T-helper 17 cell (primary cell): ENCODE measurements at places on chromosomes 7 and 10. TPM values are rescaled to one million over a fixed set of nuclear protein-coding genes. Genes with fewer than 3 reads are reported as not detected.

DNA sequence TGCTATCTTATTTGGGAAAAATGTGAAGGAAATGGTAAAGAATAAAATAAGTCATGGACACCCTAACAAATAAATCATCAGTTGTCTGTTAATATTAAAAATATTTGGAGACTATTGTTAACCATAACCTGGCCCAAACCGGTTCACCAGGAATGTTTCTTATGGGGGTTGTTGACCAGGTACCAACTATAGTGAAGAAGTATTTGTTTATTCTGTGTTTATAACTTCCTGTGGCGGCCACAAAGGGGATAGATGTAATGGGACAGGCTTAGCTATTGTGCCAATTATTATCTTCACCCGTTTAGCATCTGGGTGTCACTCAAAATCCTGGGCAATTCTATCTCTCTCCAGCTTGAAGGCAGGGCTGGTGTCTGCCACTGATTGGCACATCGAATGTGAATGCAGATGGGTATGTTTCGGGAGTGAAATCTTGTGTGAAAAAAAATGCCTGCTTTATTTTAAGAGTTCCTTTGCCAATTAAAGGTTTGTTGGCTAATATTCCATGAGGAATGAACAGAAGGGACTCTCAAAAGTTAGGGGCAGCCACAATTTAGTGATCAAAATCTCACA, 500.9 kb downstream of the ARL4A start:
- DNase-seq = no peak
- no peaks in the 10 kb centered on the region for H3K4me1 ChIP-seq
- no peak overlapping the region for H3K27ac ChIP-seq
- no peak overlapping the region for H3K4me3 ChIP-seq
- no peaks in the 10 kb centered on the region for H3K36me3 ChIP-seq
- H3K27me3 ChIP-seq = peaks cover 20% of the 10 kb centered on the region

Gene SPDYE11
- not detected for total RNA-seq

DNA sequence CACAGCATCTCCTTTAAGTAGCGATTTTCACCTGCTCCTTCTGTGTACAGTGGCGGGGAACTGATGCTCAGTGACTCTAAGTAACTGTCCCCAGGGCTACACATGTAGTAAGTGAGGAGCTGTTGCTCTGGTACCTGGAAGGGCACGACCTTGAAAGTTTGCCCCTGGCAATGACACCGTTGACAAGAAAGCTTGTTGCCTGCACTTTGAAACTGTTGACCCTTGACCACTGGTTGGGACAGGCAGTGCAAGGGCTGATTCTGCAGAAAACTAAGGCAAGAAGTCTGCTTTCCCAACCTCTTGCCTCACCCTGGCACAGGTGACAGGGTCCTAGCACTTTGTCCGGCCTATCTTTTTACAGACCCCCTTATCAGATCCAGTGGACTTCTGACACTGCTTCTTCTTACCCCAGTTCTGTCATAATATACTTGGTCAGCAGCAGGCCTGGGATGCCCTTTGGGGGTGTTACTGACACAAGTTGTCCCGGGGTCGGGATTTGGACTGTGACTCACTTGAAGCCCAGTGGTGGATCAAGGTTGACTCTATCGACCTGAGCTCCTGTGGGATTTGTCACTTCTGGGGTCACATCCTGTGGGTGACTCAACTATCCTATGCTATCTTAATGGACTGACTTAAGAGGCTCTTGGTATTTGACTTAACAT, 5.8 kb downstream of the ACSL5 start:
- no peak overlapping the region for H3K27ac ChIP-seq
- H3K4me1 ChIP-seq = peaks cover 66% of the 10 kb centered on the region
- H3K4me3 ChIP-seq = no peak overlapping the region

Gene SAMD9L
- total RNA-seq = 24.7 TPM

DNA sequence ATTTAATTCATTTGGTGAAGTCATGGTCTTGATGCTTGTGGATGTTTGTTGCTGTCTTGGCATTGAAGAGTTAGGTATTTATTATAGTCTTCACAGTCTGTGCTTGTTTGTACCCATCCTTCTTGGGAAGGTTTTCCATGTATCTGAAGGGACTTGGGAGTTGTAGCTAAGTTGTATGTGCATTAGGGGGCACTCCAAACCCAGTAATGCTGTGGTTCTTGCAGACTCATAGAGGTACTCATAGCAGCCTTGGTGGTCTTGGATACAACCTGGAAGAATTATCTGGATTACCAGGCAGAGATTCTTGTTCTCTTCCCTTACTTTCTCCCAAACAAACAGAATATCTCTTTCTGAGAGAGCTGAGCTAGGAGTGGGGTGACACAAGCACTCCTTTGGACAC, 93.2 kb downstream of the ADCYAP1R1 start:
- no peak for DNase-seq
- no peaks in the 10 kb centered on the region for H3K36me3 ChIP-seq
- no peak overlapping the region for H3K27ac ChIP-seq
- no peak overlapping the region for H3K4me3 ChIP-seq
- H3K27me3 ChIP-seq = peaks cover 25% of the 10 kb centered on the region

Gene OPALIN
- not detected for total RNA-seq

Gene HABP2
- total RNA-seq = not detected

Gene IFIT1
- 1.9 TPM for total RNA-seq

DNA sequence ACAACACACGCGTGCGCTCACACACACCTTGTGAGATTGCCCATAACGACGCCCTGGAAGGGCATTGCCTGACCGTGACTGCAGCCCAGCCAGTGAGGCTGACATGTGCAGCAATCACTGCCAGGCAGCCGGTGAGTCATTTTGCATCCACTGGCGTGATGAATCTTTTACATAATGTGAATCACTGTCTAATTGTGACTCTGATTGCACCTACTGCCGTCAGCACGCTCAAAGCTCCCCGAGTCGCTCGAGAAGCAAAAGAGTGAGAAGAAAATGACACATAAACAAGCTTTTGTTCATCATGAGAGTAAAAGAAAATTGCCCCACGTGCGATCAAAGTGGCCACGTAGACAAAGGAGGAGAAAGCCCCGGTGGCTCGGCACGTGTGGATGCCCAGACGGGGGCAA, 117.4 kb upstream of the PFKP start:
- no peak for DNase-seq
- H3K36me3 ChIP-seq = peaks cover 2% of the 10 kb centered on the region
- no peak overlapping the region for H3K27ac ChIP-seq
- peaks cover 49% of the 10 kb centered on the region for H3K27me3 ChIP-seq

- no peak overlapping the region for H3K4me3 ChIP-seq
- H3K4me1 ChIP-seq = peaks cover 5% of the 10 kb centered on the region
- H3K27me3 ChIP-seq = no peaks in the 10 kb centered on the region
- no peak overlapping the region for H3K27ac ChIP-seq
- no peak for DNase-seq
- H3K36me3 ChIP-seq = no peaks in the 10 kb centered on the region
These were observed 120.1 kb downstream of the NEURL1 start for GRCh38 chr10:103613616-103614015.

DNA sequence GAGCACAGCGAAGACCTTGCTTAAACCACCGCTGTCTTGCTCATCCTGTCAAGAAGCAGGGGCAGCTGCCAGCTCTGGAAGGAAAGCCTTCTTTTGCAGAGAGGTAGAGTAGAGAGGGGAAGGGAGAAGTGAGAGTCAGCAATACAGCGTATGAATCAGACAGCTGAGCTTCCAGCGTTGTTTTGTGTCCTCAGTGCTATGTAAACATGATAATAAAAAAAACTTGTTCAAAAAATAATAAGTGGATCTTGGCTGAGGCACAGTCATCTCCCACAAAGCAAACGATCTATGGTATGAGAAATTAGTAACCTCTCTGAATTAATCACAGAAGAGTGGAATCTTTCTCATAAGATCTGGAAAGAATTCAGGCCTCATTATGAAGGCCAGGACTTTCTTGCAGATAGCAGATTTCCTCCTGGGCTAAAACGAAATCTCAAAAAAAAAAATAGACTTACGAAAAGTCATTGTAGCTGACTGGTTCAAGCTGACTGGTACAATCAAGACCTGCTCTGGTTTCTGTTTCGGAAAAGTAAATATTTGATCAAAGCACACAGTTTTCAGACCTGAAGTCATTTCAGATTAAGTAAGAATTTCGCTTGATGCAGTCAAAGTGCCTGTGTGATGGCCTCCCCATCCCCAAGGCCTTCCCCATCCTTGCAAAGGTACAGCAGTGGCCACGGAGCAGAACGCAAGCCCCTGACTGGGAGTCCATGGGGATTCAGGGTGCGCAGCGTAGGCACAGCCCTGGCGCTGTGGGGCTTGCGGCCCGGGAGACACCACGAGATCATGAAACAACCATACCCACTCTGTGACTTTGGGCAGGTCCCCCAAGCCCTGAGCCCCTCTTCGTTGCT, 29.4 kb downstream of the CHST15 start:
- peak overlapping the region; percentile 92 for H3K27ac ChIP-seq
- peak overlapping the region; percentile 98 for H3K4me3 ChIP-seq
- H3K36me3 ChIP-seq = peaks cover 2% of the 10 kb centered on the region
- DNase-seq = no peak
- H3K4me1 ChIP-seq = peaks cover 22% of the 10 kb centered on the region

DNA sequence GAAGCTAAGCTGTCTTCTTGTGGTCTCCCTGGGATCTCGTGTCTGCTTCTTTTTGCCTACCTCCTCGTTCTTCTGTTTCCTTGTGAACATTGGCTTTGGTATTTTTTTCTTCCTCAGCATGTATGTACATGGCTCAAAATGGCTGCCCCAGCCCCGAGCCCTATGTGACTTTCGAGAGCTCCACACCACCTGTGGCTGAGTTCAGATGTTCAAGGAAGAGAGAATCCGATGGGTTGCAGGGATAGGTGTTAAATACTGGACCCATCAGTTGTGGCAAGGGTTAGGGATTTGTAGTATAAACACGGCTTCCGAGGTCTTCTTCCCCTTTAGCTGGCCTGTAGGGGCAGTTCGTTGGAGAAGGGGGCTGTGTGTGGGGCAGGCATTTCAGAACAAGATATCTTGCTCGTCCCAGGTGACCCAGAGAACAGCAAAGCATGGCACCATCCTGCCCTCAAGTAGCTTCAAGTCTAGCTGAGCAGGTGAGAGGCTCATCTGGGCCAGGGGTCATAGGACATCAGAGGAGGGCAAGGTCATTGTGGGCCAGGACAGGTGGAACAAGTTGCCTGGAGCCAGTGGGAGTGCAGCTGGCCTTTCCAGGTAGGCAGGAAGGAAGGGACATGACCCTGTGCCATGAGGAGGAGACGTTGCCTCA, 57.2 kb upstream of the COMTD1 start:
- H3K4me1 ChIP-seq = no peaks in the 10 kb centered on the region
- H3K27me3 ChIP-seq = peaks cover 25% of the 10 kb centered on the region
- no peak for DNase-seq
- no peak overlapping the region for H3K27ac ChIP-seq
- peak overlapping the region; percentile 52 for H3K4me3 ChIP-seq

GRCh38 chr7:32070406-32071360, at the start of gene PDE1C:
Gene PDE1C, minus strand, starts transcription at chr7:32070407.
- no peak within 1 kb of the TSS for H3K27ac ChIP-seq
- H3K36me3 ChIP-seq = no peaks in the 10 kb centered on the region
- DNase-seq = no peak
- peaks cover 13% of the 10 kb centered on the region for H3K27me3 ChIP-seq

GRCh38 chr10:30349967-30350735, 1.1 kb upstream of the MTPAP start:
- H3K4me3 ChIP-seq = no peak overlapping the region
- DNase-seq = no peak
- H3K27ac ChIP-seq = no peak overlapping the region
- H3K4me1 ChIP-seq = peaks cover 34% of the 10 kb centered on the region

Gene FAM25C
- total RNA-seq = not detected

DNA sequence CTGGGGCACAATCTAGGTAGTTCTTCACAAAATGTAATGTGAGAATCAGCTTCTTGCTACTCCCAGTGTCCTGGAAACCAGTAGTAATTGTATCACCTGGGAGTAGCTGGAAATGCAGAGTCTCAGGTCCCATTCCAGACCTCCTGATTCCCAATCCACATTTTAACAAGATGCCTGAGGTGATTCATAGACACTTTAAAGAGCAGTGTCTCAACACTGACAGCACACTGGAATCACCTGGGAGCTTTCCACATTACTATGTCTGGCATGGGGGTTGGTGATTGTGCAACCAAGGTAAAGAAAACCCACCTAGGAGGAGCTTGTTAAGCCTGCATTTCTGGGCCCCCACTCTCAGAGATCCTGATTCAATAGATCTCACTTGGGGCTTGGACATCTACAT, 11.1 kb downstream of the DPY19L1 start:
- no peak for DNase-seq
- no peaks in the 10 kb centered on the region for H3K27me3 ChIP-seq
- H3K4me3 ChIP-seq = no peak overlapping the region

- no peak overlapping the region for H3K4me3 ChIP-seq
- no peaks in the 10 kb centered on the region for H3K4me1 ChIP-seq
- DNase-seq = no peak
- H3K27me3 ChIP-seq = peaks cover 59% of the 10 kb centered on the region
- no peaks in the 10 kb centered on the region for H3K36me3 ChIP-seq
These were observed 312.8 kb downstream of the PHTF2 start for GRCh38 chr7:78111386-78111785.

Gene NODAL
- total RNA-seq = not detected

DNA sequence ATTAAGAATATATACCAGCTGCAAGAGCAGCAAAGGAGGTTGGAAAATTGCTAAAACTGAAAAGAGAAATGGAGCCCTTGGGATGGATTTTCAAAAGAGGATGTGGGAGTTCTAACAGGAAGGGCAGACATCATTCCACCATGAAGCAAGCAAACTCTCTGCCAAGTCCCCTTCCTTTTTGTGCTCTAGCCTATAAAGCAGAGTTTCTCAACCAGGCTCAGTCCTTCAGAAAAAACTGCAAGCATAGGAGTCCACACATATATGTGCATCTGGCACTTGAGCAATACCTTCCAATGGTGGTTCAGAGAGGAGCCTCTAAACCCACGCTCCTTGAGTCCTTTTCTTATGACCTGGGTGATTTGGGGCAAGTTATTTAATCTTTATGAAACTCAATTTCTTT, 98.6 kb upstream of the MKX start:
- H3K4me3 ChIP-seq = no peak overlapping the region
- no peak for DNase-seq
- peaks cover 2% of the 10 kb centered on the region for H3K36me3 ChIP-seq
- no peak overlapping the region for H3K27ac ChIP-seq

DNA sequence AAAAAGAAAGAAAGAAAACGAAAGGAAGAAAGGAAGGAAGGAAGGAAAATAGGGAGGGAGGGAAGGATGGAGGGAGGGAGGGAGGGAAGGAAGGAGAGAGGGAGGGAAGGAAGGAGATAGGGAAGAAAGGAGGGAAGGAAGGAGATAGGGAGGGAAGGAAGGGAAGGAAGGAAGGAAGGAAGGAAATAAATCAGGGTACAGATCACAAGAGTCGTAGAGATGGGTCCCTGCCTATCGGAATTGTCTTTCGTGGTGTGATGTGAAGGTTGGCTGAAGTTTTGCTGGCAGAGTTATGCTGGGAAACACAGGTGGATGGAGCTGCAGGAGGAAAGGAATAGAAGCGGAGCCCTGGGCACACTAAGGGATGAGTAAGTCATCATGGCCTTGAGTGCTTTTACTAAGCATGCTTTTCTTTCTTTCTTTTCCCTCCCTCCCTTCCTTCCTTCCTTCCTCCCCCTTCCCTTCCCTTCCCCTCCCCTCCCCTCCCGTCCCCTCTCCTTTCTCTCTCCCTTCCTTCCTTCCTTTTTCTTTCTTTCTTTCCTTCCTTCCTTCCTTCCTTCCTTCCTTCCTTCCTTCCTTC, 11.9 kb upstream of the TPST1 start:
- no peak for DNase-seq
- H3K27me3 ChIP-seq = no peaks in the 10 kb centered on the region
- no peaks in the 10 kb centered on the region for H3K4me1 ChIP-seq
- H3K36me3 ChIP-seq = no peaks in the 10 kb centered on the region
- H3K4me3 ChIP-seq = no peak overlapping the region
